Motor neuron (in vitro differentiated cells): ENCODE measurements at places on chromosomes 1 and 21.

GRCh38 chr1:197103300-197103699, 36.2 kb upstream of the F13B start:
- no peak for ATAC-seq

DNA sequence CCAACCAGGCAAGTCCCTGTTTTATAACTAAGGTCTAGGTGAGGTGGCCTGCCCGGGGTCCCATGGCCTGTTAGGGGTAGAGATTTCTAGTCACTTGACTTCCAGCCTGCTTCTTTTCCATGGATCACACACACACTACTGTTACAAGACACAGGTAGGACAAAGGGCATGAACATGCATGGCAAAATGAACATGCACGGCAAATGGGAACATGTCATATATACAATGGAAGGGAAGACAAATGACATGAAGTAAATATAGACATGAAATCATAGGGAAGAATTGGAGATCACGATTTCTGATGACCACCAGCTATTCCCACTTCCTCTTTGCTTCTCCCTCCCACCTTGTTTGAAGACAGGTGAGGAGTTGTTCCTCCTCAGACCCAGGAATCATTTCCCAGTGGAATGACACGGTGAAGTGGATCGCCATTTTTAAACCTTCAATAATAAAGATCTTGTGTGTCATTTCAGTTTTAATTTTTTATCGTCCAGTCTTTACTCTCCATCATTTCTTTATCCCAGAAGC, 47.6 kb upstream of the ATF3 start:
- ATAC-seq: no peak

DNA sequence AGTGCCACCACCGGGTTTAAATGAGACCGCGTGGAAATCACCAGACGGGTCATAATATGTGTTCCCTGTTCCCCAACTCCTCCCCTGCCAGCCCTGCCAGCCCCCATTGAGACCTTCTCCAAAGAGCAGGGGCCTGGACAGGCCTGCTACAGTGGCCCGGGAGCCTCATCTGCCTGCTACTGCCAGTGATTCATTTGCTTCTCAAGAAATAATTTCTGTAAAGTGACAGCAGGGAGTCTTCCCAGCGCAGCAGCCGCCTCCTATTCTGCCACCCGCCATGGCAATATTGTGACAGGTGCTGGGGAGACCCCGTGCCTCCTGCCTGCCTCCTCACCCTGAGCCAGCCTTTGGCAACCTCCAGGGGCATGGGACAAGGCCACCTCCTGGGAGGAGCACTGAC, 8.9 kb downstream of the IFFO2 start:
- ATAC-seq: peak; percentile 26

GRCh38 chr1:196466654-196467053, 141.6 kb downstream of the KCNT2 start:
- no peak for ATAC-seq

GRCh38 chr1:217063172-217063908, 340.1 kb upstream of the ESRRG start:
- no peak for ATAC-seq

DNA sequence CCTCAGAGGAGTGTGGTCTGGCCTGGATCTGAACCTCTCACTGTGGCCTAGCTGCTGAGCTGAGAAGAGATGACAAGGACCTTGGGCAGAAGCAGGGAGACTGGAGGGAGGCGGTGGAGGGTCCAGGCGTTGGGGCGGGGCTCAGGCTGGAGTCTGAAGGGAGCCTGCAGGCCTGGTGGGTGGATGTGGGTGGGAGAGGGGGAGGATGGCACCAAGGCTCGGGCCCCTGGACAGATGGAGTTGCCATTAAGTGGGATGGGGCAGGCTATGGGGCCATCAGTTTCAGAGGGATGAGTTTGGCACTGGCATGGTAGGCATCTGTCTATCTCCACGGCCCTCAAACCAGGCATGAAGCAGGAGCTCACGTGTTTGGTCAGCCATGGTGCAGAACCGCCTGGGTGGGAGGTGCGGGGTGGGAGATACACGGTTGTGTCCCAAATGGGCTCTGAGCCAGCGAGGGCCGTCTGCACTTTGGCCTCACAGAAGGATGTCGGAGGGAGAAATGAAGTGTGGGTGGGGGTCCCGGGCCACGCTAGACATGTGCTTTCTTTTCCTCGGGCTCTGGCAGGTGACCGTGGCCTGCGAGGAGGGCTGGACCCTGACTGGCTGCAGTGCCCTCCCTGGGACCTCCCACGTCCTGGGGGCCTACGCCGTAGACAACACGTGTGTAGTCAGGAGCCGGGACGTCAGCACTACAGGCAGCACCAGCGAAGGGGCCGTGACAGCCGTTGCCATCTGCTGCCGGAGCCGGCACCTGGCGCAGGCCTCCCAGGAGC, 23.6 kb downstream of the PCSK9 start:
- ATAC-seq: no peak

GRCh38 chr1:206935491-206936067, 10.7 kb downstream of the PIGR start:
- peak; percentile 68 for ATAC-seq

DNA sequence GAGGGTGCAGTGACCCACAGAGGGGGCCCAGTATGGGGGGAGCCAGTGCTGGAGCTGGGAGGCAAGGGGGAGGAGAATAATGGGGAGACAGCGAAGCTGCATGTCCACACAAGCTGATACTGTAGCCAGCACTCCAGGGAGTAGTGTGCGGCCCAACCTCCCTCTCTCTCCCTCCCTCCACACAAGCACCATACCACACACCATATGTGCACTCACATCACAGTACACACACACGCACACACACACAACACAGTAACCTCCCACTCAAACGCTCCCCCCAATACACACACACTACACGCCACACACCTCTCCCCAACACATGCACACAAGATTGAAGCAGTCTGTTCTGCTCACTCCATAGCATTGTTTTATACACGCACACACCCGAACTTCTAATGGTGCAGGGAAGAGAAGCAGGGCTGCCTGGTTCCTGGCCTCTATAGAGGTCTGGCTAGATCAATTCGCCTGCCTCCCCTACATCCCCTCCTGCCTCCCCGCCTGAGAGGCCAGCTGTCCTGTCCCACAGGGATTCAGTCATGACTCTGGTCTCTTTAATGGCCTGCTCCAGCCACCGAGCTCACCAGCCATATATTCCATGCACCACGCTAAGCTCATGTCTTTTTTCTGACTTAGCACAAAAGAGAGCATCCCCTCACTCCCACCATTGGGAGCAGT, 3.8 kb downstream of the NCDN start:
- no peak for ATAC-seq

- ATAC-seq: no peak
These were observed 6.6 kb downstream of the SORT1 start for GRCh38 chr1:109391157-109391556.

DNA sequence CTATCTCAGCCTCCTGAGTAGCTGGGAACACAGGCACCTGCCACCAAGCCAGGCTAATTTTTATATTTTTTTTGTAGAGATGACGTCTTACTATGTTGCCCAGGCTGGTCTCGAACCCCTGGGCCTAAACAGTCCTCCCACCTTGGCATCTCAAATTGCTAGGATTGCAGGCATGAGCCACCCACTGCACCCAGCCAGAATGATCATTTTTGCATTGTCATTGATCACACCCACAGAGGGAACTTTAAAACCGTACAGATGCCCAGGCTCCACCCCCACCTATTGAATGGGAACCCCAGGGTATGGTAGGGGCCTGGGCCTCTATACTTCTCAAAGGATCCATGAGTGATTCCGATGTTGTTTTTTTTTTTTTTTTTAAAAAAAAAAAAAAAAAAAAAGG, 36.7 kb downstream of the ETNK2 start:
- no peak for ATAC-seq

DNA sequence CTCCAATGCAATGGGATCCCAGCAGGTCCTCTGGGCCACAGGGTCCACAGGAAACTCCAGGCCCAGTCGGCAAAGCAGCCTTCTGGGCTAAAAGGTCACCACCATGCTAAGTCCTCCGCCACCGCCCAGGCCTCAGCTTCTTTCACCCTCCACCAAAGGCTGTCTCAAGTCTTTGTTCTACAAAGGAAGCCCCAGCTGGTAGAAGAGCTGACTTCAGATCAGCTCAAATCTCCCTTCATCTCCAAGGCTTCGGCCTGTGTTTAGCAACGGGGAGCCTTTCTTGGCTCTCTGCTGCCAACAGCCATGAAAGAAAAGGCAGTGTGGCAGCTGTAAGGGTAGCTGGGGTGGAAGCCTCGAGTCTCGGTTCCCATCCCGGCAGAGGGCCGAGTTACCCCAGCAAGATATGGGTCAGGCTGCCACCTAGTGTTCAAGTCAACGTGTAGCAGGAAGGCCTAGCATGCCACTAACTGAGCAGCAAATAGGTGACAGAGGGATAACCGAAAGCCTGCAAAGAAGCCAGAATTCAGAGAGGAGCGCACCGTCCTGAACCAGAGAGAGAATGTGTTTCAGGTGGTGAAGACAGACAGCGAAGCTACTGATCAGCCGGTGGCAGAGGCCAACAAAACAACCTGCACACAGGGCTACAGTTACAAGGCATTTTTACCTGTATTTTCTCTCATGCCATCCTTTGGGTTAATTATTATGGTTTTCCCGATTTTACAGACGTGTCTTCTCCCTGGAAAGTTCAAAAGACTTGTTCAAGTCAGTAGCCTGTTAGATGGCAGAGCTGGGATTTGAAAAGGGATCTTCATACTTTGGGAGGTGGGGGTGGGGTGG, 26.8 kb upstream of the CRNN start:
- ATAC-seq: peak; percentile 99

DNA sequence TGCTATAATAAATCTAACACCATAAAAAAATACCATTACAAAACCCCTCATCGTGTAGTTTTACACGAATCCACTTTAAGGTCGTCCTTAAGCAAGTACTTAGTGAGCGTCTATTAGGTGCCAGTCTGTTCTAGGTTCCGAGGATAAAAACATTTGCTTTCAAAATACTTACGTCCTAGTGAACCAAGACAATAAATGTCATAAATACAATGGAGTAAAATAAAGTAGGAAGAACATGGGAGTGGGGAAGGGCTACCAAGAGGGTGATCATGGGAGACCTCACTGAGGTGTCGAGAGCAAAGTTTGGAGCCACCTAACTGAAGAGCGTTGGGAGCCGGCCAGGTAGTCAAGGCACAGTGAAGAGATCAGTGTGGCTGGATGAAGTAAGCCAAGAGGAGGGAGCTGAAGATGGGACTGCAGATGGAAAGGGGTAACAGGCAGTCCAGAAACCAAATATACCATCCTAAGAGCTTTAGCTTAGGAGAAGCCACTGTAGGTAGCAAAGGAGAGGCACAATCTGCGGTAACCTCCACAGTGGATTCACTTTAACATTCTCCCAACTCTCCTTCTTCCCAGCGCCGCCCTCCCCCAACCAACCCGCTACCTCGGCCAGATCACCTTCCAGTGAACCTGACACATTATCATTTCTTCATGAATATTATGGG, 684 bp downstream of the LTN1 start:
- ATAC-seq: no peak

DNA sequence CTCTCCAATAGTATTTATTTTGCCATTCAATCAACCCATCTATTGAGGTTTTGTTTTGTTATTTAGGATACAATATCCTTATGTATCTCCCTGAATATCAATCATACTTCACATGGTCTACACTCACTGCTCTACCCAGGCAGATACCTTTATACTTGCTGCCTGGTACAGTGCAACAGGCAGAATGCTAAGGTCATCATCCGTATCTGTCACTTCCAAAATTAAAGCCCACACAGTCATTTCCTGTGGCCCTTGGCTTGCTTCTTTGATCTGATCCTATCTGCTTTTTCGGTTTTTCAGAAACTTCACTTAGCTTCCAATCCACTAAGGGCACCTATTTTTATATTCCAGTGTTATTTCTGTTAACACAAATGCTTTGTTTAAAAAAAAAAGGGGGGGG, 22.3 kb upstream of the ZZZ3 start:
- ATAC-seq: no peak

DNA sequence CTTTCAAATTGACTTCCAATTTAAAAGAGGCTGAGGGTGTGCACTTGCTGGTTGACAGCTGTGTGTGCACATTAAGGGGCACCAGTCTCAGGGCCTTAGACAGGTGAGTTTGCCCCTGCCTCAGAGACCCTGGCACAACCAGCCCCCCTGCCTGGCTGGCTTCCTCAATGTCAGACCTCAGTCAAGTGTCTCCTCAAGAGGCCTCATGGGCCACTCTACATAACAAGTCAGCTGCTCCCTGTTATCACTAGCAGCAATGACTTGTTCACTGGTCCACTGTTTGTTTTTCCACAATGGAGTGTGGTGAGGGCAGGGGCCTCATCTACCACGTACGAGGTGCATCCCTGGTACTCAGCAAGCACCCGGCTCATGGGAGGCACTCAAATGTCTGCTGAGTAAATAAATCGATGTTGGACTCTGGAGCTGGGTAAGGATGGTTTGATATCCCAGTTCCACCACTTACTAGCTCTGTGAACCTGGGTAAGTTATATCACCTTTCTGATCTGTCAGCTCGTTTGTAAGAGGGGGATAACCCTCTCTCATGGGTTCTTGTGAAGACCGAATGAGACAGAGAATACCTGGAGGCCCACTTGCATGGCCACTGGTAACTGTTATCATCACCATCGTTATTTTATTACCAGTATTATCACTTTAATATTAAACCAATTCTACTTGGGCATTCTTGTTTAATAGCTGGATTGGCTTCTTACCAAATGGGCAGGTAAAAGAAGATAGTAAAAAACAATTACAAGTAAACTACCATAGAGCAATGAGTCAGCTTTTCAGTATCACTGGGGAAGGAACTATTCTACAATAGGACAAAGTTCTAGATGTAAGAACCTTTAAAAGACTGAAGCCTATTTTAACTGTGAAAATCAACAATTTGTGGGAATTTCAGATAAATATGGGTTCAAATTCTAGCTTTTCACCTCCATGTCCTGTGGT, 64.6 kb downstream of the SLC66A1 start:
- no peak for ATAC-seq

DNA sequence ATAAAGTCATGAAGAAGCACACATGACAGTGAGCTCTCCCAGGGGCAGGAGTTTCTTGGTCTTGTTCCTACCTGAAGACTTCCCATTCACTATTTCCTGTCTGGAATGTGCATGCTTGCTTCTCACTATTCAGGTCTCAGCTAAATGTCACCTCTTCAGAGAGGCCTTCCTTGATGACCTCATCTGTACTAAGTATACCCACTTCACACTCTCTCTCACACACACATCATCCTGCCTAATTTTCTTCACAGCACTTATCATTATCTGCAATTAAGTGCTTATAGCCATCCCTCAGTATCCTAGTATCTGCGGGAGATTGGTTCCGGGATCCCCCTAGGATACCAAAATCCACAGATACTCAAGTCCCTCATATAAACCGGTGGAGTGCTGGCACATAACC, 146.4 kb upstream of the IVNS1ABP start:
- ATAC-seq: no peak

GRCh38 chr1:184028854-184029623, 8.5 kb downstream of the COLGALT2 start:
- ATAC-seq: no peak
